ENCODE measurements at places on chromosomes 3 and 15.

DNA sequence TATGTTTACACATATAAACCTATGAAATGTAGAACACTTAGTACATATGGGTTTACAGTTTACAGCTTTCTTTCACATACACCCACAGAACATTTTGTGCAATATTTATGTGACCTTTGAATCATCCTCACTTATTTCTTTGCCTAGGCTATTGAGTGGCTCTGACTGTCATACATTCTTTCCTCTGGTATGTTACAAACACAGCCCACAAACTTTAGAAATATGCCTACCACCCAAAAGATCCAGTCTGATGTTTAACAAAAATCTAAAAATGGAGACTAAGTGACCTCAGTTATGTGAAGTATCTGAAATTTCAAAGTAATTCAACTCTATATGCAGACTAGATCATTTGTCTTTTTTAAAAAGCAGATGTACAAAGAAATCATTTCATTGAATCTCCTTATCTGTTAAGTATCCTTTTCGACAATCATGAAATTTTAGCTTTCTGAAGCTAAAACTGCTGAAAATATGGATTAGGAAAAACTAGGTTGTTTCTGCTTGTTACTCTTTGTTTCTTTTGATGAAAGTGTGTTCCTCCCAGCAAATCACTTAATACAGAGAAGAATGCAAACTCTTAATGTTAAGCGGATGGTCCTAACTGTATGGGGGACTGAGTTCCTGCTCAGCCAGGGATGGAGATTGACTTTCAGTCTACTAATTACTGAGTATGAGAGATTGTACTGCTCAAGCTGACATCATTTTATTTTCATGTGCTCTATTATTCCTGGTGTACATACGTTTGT lies 27.7 kb downstream of the CCDC54 start:
- no peak for DNase-seq

GRCh38 chr3:172102123-172102882 lies 62.9 kb downstream of the FNDC3B start:
- peak; percentile 37 for DNase-seq

- no peak for DNase-seq
Measured at GRCh38 chr3:144033863-144034262, 62.2 kb downstream of the DIPK2A start.

DNA sequence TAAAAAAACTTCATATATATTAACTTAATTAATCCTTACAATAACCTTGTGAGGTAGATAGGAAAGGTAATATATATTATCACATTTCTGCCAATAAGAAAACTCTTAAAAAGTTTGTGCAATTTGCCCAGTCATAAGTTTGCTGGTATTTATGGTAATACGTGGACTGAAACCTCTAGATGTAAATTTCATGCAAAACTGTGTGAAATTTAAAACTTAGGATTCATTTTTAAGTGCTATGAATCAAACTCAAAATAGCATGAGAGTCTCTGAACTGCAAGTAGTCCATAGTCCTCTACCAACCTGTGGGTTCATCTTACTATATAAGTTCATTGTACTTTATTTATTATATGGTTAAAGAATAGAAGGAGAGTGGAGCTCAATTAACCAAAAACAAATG lies 56.4 kb downstream of the ZBTB20 start:
- no peak for DNase-seq

GRCh38 chr3:157840564-157840963 lies 265.7 kb downstream of the SHOX2 start:
- no peak for DNase-seq

- no peak for DNase-seq
Measured at GRCh38 chr3:89877230-89877629, 769.8 kb downstream of the EPHA3 start.

GRCh38 chr15:75022783-75023180 lies 608 bp upstream of the PPCDC start:
- DNase-seq, result no peak

DNA sequence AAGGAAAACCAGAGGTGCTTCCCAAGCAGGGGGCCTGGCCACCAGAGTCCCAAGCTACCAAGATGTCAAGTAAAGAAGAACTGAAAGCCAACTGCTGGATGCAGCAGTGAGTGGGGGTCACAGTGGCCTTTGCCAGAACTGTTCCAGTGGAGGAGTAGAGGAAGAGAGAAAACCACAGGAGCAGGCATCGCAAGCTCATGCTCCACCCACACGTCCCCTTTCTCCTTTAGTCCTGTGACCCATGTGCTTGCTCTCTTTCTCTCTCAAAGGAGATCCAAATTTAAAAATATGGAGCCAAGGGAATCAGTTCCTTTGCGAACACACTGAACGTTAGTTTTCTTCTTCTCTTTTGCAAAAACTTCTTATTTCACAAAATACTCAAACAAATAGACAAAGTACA lies 12.4 kb upstream of the ABHD2 start:
- no peak for DNase-seq

GRCh38 chr3:160210799-160211221 lies 14.4 kb upstream of the C3orf80 start:
- DNase-seq, result no peak

DNA sequence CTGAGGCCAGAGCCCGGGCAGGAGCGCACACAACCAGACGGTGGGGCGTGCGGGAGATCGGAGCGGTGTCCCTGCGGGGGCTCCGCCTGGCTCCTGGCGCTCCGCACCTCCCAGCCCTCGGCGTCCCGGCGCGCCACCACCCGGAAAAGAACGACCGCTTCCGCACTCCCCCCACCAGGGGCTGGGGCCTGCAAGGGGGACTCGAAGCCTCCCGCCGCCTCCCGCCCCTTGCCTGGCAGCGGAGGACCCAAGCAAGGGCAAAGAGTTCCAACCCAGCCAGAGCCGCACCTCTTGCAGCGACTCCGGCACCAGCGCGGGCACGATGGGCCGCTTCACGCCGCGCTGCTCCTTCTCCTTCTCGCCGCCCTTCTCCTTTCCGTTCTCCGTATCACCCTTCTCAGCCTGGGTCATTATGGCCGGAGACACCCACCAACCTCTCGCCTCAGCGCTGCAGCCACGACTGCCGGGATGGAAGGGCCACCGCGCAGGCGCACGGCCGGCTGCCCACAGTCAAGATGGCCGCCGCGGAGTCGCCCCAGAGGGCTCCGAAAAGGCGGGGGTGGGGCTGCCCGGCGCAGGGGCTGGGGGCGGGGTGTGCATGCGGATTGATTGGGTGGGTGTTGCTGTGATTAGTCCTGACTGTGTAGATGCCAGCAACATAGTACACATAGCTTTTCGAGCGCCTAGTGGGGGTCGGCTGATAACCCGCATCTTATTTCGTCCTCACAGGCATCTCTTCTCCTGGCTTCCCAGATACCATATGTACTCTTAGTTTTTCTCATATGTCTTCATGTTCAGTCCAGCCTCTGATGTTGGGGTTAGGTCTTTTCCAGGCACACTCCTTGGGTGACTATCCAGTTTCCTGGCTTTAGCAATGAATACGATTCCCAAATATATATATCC lies at the start of gene ACTR8:
Gene ACTR8, minus strand, starts transcription at position 462 of the 903 bp plus-strand sequence. Its CDS starts 51 bp downstream, at position 411.
- DNase-seq, result peak; percentile 84

GRCh38 chr3:114863848-114864247 lies 283.2 kb downstream of the ZBTB20 start:
- no peak for DNase-seq

DNA sequence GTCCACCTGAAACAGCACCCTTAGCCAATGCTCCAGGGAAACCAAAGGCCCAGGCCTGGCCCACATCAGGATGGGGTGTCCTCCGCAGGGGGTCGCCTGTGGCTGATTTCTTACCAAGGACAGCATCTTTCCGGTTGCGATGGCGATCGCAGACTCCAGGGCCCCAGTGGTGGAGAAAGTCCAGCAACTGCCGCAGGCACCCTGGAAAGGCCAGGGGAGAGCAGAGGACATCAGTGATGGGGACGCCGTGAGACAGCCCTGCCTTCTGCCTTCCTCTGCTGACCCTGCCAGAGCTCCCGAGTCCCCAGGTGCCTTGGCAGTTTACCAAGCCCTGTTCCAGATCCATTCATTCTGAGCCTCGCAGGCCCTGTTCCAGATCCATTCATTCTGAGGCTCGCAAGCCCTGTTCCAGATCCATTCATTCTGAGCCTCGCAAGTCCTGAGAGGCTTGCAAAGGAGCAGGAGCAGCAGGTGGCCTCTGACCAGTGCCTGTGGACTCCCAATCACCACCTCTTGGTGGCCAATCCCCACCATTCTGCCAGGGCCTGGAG lies 12.5 kb downstream of the CTSH start:
- no peak for DNase-seq

DNA sequence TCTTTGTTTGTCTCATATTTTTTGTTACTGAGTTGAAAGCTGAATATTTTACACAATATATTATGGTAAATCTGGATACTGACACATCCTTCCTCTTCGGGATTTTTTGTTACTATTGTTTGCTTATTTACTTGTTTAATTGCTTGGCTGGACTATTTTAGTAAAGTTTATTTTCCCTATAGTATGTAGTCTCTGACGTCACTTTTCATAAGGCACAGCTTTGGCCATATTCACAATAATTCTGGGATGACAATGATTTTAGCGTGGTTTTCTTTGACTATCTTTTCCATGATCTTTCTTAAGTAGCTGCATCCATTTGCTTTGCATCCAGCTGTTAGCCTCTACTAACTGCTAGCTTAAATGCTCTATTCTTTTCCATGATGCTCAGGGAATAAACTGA lies 552.4 kb downstream of the VGLL3 start:
- no peak for DNase-seq

DNA sequence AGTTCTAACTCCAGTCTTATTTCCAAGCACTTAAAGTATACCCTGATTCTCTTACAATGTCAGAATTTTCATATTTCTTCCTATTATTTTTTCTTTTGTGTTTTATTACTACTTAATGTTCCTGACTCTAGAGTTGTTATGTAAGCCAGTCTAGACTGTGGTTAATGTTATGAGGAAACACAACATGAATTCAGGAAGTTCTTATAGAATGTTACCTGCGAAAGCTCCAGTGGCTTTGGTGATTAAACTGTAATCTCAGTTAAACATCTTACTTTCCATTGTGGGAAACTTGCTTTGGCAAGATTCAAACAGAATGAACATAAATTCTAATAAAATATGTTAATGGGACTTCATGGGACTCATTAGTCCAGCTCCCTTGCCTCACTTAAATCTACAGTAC lies 36.6 kb upstream of the CHL1 start:
- no peak for DNase-seq

DNA sequence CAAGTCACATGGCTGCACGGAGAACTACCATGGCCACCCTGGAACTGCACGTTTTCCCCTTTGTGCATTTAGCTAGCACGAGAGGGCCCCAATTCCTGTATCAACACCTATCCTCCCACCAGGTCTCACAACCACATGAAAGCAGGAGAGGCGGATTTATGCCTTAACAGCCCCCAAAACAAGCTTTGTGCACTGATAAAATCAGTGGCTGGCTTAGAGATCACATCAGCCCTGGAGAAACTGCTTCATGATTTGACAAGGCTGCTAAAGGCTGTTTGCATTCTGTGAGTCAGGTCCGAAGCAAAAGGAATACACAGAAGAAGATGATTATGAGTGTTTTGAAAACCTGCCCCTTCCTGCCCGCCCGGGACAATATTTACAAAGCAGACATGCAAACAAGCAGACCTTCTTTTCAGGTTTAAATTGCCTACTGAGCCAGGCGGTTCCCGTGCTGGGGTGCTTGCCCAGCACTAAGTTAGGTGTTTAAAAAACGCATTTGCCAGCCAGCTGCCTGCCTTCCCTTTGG lies 25.9 kb downstream of the CEMIP start:
- DNase-seq, result no peak

DNA sequence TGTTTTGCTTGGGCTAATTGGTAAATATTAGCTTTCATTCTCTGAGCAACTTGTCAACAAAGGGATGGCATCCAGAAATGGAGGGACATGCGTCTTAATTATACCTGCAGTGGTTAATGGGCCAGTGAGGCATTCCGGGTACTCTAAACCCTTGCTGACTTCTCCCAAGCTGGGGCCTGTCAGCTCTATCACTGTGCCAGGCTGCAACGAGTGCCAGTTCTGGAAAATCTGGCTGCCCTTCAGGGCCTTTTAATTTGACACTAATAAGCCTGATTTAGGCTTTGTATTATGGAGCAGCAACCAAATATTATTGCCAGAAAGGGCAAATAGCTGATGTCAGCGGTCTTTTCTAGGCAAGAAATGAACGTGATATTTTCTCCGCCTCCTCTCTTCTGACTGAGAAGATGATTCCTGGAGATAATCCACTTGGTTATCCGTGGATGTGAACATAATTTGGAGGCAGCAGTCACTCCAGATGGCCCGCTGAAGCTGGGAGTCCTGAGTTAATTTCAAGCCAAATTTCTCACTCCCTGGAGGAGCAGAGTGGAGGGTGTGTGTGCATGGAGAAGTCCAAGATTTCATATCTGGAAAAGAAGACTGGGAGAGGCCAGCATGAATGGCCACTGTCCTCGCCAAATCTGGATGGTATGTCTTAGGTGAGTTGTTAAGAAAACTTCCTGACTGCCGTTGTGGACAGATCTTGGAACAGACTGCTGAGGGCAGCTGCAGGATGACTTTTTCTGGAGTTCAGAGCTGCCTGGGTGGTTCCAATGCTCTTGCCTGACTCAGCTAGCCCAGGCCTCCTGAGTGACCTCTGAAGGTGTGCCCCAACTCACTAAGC lies 44.4 kb upstream of the PSMD6 start:
- DNase-seq, result no peak

- no peak for DNase-seq
Measured at GRCh38 chr3:107797586-107797985, 274.8 kb downstream of the BBX start.

- no peak for DNase-seq
Measured at GRCh38 chr15:66815318-66815717, 113.3 kb downstream of the SMAD6 start.

GRCh38 chr15:22978691-22979237 lies 1.4 kb downstream of the CYFIP1 start:
- DNase-seq, result no peak

DNA sequence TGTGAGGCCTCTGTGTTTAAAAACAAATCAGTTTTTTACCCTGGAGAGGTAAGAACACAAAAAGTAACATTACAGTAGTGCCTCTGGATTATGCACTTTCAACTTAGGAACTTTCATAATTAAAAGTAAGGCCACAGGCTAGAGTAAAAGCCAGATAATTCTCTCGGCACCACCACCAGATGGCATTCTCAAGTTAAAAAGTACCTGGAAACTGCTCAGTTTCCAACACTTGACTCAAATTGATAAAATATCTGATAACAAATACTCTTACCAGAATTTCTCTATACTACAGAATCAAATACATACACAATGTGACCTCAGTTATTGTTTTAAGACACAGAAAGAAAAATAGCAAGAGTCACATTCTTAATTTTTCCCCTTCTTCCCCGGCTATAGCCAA lies 19.9 kb downstream of the SPICE1 start:
- DNase-seq, result no peak

DNA sequence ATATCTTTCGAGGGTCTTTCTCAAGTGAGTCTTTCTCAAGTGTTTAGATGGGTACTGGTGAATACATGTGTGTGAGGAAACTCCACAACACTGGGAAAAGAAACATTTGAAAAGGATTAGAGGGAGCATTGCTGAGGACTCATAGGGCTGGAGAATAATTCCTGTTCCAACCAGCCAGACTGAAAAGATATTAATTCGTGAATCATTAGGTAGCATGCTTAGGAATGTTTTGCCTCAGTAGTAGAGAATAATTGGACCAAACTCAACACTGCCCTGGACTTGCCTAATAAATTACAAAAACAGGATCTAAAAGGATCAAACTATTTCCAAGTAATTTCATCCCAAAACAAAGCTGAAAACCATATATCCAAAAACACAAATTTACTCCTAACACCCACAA lies 17.3 kb downstream of the PP2D1 start:
- DNase-seq, result no peak

GRCh38 chr3:82224661-82225060 lies 463.2 kb upstream of the GBE1 start:
- DNase-seq, result no peak

GRCh38 chr3:36944641-36945270 lies at the start of gene TRANK1:
Gene TRANK1, minus strand, starts transcription at chr3:36945054. Its CDS starts 245 bp downstream, at chr3:36944809.
- DNase-seq, result peak; percentile 73

GRCh38 chr3:129654131-129654530 lies 47.7 kb upstream of the PLXND1 start:
- no peak for DNase-seq

All from CD4-positive, alpha-beta T cell (primary cell).